ENCODE measurements at places on chromosomes 7 and 10. TPM values are rescaled to one million over a fixed set of nuclear protein-coding genes. Genes with fewer than 3 reads are reported as not detected.

OR2A7 gene
- total RNA-seq = 2.8 TPM

PON1 gene
- total RNA-seq = not detected

DNA sequence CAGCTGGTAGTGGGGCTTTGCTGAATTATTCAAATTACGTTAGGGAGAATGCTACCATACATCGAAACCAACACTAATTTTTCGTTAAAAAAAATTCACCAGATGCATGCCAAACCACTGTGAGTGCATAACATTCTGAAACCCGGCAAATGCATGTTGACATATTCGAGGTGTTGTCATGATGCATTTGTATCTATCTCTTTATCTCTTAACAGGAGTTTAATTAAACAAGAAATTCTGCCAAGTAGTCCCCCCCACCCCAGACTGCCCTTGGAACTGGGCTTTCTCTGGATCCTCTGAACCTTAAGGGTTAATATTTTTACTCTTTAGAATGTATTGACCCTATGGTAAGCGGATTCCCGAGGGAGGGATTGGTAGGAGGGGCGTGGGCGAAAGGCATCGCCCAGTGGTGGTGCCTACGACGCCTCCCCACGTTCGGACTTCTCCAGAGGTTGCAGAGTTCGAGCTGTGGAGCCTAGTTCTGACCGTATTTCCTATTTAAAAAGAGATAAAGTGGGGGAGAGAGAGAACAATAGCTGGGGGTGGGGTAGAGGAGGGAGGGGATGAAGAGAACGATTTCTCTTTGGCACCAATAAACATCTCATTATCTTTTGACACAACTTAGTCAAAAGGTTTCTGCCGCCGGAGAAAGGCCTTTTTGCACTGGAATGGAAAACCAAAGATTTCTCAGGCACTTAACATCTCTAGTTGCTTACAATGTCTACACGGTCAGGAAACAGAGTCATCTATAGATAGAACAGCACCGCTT is 7.2 kb downstream of the DLX6 start:
- DNase-seq = no peak

- no peak for DNase-seq
Observed at GRCh38 chr7:82444220-82444909, 788 bp upstream of the CACNA2D1 start.

- no peak for DNase-seq
Observed at GRCh38 chr10:125294109-125294508, 133.7 kb upstream of the CTBP2 start.

DNA sequence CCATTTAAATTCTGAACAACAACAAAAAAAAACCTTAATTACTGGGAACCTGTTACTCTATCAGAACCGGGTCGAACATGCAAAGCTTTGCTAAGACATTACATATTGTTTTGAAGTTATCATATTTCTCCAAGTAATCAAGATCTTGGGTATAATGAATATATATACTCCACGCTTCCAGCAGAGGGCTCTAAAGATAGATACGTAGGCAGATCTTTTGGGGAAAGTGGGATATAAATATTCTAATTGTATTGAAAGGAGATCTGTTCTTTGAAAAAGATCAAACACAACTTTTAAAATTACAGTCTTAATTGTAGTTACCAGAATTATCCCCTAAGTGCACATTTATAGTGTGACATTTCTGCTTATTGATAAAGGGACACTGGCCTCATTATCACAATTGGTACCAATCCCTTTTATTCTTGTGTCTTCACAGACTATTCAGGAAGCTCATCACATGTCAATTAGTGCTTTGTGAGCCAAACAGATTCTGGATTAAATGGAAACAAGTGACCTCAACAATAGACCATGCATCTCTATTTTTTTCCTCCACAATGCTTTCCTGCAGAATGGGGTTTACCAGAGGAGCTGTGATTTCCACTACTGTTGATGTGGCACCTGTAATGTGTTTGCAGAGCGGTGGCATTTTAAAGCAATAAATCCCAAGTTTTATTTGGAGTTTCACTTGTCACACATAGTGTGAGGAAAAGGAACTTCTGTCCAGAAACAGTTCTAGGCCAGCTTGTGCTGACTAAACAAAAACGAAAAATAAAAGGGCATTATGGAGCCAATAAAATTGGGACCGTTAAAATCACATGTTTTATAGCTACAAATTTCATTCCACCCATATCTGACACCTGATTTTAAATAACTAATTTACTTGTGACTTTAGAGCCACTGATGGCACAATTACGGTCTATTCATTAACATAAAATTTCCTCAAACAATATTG is 122.4 kb downstream of the CTTNBP2 start:
- DNase-seq = no peak

GLI3 gene
- 6.2 TPM for total RNA-seq

PALD1 gene
- 3.9 TPM for total RNA-seq

GRCh38 chr7:157676001-157676400 is 339.2 kb downstream of the DNAJB6 start:
- DNase-seq = no peak

C10orf105 gene
- not detected for total RNA-seq
